A549 (cell line): ENCODE measurements at places on chromosomes 2 and 18.

DNA sequence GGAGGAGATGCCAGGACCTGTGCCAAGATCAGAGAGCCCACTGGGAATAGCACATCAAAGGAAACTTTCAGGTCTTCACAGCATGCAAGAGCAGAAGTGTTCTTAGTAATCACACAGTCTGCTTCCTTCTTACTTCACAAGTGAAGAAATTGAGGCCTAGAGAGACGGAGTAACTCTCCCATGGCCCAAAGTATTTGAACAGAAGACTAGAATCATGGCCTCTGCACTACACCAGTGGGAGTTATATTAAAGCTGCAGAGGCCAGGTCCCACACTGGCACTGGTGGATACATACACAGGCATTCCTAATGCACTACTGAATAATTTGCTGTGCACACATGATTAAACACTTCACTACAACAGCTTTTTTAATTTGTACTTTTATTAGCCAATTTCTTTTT lies 107.6 kb upstream of the RMP24 start:
- no peak for DNase-seq

DNA sequence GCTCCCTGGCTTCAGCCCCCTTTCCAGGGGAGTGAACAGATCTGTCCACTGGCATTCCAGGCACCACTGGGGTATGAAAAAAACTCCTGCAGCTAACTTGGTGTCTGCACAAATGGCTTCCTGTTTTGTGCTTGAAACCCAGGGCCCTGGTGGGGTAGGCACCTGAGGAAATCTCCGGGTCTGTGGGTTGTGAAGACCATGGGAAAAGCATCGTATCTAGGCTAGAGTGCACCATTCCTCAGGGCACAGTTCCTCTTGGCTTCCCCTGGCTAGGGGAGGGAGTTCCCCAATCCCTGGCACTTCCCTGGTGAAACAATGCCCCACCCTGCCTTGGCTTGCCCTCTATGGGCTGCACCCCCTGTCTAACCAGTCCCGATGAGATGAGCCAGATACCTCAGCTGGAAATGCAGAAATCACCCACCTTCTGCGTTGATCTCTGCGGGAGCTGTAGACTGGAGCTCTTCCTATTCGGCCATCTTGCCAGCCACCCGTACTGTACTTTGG lies 34.1 kb downstream of the TFPI start:
- DNase-seq, result no peak

GRCh38 chr2:85160966-85161960 lies 28.1 kb downstream of the TCF7L1 start:
- DNase-seq, result no peak

DNA sequence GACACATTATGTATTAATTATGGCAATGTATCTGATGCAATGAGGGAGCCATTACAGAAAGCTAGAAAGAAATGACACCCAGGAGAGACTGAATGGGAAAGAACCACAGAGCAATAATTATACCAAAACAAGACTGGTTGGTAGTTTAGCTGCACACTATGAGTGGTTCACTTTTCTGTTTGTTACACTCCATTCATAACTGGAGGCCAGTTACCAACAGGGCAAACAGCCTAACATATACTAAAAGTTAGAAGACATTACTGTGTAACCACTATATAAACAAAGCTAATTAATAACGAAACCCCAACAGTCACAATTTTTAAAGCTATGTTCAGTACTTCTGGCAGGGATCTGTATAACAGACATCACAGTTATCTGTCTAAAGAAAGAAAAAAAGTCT lies 49.4 kb downstream of the NBAS start:
- DNase-seq, result no peak

DNA sequence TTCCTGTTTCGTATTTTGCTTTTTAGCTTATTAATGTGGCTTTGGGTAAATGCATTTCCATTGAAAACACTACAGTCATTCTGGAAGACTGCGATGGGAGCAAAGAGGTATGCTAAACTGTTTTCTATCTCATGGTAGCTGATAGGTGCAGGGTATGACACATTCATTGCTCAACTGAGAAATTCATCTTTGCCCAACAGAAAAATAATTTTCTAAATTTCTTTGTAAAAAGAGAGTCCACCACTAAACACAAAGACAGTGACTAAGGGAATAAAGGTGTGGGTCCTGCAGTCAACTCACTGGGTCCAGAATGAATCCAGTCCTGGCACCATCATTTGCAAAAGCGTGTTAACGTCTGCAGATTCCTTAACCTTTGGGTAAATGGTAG lies 19.9 kb downstream of the ERMN start:
- no peak for DNase-seq

DNA sequence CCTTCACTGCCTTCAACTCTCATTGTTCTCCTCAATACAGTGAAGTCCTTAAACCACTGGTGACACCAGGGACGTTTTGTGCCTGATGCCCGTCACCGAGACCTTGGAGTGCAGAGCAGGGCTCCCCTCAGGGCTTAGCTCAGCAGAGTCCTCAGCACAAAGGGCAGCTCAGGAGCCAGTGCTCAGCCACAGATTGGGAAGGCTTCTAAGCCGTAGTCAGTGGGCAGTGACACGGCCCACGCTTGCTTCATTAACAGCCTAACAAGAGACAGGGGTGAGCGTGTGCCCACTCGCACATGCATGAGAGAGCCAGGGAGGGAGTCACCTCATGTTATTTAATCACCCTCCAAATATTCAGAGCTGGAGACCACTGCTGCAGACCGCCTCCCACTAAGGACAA lies 137.5 kb downstream of the SH3RF3 start:
- DNase-seq, result no peak

GRCh38 chr2:127644066-127645025 lies 1.6 kb upstream of the GPR17 start:
- no peak for DNase-seq

GRCh38 chr2:1569879-1570450 lies 156.7 kb downstream of the TPO start:
- no peak for DNase-seq

- no peak for DNase-seq
Measured at GRCh38 chr2:104867813-104868504, 14.0 kb downstream of the POU3F3 start.

DNA sequence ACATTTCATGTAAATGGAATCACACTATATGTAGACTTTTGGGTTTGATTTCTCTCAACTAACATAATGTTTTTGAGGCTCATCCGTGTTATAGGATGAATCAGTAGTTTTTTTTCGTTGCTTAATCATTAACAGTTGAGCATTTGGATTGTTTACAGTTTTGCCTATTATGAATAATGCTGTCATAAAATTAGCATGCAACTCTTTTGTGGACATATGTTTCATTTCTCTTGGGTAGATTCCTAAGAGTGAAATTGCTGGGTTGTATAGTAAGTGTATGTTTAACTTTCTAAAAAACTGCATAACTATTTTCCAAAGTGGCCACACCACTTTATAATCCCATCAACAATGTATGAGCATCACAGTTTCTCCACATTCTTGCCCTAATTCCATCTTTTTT lies 7.7 kb upstream of the RHBDD1 start:
- no peak for DNase-seq

DNA sequence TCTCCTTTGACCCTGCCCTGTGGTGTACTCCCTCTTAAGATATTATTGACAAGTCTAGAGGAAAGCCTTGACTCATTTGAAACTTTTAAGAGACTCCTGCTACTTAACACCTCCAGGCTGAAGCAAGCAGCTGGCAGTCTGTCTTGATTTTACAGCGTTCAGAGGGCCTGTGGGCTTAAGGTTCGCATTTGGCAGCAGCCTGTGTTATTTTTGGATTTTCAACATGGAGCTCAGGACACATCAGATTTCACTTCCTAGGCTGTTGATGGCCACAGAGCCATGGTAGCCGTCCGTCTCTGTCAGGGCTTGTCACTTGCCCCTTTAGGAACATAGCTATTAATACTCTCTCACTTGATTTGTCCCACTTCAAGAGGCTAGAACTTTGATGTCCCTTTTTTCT lies 73.6 kb downstream of the VWA3B start:
- no peak for DNase-seq

DNA sequence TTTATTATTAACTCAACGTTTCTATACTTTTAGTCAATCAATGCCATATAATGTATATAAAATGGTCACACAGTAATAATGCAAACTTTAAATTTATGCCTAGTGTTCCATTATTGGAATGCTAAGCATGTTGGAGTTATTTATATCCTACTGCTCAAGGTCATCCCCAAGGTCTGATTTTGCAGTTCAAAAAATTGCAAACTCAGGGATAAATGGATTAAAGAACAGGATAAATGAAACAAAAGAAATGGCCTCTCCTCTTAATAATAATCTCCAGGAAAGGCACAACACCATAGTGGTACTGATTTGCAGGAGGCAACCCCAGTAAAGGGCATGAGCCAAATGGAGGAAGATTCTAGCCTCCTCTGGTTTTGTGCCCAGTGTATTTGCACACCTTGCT lies 436.4 kb downstream of the EPHA4 start:
- DNase-seq, result no peak

DNA sequence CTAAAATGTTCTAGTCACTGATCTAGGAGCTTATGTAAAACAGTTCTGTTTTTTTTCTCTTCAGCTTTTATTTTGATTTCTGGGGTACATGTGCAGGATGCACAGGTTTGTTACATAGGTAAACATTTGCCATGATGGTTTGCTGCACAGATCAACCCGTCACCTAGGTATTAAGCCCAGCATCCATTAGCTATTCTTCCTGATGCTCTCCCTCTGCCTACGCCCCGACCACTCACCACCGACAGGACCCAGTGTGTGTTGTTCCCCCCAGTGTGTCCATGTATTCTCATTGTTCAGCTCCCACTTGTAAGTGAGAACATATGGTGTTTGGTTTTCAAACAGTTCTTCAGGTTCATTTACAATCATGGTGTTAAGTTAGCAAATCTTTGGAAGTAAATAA lies 84.8 kb upstream of the PROKR1 start:
- no peak for DNase-seq

DNA sequence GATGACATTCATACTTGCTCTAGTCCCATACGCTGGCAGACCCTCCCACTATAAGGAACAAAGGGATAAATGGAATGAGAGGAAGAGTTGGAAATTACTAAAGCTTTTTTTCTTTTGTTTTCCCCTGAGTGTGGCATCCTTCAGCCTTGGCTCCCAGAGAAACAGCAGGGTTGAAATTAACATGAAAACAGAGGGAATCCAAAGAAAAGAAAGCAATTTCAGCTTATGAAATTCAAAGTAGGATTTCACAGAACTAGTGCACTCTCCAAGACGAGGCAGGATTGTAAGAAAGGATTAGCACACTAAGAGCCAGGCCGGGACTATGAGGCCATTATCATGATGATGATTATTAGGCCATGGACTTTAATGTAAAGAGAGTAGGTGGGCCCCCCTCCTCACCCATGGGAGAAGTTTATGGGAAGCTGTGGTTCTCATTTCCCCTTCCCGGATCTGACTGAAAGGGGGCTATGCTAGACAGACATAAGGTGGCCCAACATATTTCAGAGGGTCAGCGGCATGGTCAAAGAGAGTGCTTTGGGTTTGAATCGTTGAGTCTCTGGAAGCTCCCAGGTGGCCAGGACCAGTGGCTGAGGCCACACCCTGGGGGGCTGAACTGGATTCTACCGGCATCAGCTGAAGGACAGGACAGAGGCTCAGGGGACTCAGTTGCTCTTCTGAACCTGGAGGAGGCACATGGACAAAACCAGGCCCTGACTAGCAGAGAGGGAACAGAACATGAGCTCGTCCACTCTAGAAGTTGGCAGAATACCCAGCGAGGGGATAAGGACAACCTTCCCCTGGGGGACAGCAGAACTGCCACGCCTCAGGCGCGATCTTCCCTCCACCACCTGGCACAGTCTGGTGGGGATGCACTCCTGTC lies 100.1 kb upstream of the ARL4C start:
- no peak for DNase-seq

DNA sequence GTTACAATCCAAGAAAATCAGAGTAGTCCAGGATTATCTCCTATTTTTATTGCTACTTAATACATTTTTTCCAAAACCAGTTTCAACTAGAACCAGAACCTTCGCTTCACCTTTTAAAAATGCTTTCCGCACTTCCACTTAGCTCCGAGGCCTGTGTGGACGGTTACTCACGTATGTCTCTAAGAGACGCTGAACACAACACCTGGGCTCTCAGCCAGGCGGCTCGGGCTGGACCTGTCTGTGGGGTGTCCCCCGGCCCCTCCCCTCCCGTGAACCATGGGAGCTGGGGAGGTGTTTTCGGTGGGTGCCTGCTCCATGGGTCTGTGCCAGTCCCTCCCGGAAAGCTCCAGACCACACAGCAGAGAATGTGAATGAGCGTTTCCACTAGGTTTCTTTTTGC lies 223.8 kb downstream of the GLI2 start:
- no peak for DNase-seq

- no peak for DNase-seq
Measured at GRCh38 chr2:160667811-160668210, 174.2 kb upstream of the RBMS1 start.

DNA sequence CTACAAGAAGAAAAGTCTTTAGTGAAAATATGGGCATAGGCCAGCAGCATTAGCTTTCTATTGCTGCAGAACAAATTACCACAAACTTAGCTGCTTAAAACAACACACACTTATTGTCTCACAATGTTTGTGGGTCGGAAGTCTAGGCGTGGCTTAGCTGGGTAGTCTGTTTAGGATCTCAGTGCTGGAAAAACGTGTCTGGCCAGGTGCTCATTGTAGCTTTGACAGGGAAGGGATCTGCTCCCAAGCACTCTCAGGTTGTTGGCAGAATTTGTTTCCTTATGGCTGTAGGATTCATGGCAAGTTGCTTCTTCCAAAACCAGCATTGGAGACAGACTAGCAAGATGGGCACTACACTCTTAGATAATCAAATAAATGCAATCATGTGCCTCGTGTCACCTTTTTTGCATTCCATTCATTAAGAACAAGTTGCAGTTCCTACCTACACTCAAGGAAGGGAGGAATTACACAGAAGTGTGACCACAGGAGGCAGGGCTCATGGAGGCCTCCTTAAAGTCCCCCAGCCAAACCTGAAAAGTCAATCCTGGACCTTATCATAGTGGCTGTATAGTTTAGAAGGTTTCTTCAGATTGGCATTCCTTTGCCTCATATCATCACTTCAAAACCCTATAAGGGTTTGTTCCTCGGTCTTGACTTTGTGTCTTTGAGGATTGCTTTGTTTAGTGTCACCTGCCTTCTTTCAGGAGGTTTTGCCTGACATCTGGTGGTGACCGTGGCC lies 17.3 kb downstream of the MRPL30 start:
- no peak for DNase-seq

DNA sequence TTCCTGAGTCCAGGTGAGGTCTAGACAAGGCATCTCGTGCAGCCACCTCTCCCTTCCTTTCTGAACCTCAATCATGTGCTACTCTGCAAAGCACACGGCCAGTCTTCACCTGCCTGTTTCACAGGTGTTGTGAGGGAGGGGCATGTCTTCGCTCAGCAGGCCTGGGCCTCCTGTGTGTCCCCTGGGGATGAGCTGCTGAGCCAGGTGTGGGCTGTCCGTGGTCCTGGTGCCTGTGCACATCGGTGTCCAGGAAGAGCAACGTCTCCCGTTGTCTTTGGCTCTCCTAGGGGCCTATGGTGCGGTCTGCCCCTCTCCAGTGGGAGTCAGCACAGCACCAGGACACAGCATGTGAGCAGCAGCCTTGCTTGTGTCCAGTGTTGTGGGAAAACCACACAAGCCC lies 16.7 kb downstream of the ARHGEF4 start:
- no peak for DNase-seq
